NCI-H187 (cell line): ENCODE measurements at places on chromosomes 4 and X.

GRCh38 chr4:143360838-143361625 lies 24.4 kb downstream of the GAB1 start:
- DNase-seq = no peak

DNA sequence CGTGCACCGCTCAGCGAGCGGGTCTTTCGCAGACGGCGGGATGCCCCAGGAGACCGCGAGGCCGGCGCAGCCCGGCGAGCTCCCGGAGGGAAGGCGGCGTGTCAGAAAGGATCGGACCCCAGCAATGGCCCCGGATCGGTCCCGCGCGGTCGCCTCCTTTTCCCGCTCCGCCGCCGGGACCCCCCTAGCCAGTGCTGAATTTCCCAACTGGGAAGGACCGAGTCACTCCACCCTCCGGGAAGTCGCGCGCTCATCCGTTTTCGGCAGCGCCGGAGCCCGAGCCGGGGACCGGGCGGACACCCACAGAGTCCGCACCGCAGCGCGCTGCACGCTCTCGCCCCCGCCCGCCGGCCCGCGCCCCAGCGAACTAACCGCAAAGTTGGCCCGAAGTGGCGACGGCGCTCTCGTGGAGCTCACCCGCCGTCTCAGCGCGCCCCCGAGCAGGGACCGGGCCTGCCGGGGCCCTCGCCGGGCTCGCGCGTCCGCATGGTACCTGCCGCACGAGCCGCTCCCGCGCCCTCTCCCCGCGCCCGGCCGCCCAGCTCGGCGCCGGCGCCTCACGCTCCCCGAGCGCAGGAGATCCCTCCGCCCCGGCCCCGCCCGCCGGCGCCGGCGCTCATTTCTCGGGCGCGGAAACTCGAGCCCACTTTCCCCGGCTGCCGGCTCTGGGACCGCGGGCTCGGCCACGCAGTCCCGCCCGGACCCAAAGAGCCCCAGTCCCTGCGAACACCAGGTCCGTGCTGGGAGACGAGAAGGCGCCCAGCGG lies at the start of gene FAT1:
TSS of gene FAT1 (minus strand) at position 565 of the 766 bp plus-strand sequence. CDS start 14,029 bp downstream, outside the sequence.
- no peak for DNase-seq

DNA sequence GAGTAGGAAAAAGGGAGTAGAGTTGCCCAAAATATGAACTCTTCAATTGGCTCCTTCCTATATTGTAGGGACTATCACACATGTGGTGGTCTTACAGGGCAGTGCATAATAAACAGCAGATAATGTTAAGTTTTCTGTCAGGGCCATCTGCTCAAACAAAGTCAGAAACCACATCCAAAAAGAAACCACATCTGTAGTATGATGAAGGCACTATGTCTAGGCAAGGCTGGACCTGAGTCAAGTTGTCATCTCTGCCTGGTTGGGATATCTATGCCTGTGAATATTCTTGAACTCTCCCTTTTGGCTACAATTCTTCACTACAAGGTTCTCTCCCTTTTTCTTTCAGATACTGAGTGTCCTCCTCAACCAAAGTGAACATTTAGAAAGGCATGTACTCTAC lies 109.4 kb upstream of the C1GALT1C1 start:
- no peak for DNase-seq

DNA sequence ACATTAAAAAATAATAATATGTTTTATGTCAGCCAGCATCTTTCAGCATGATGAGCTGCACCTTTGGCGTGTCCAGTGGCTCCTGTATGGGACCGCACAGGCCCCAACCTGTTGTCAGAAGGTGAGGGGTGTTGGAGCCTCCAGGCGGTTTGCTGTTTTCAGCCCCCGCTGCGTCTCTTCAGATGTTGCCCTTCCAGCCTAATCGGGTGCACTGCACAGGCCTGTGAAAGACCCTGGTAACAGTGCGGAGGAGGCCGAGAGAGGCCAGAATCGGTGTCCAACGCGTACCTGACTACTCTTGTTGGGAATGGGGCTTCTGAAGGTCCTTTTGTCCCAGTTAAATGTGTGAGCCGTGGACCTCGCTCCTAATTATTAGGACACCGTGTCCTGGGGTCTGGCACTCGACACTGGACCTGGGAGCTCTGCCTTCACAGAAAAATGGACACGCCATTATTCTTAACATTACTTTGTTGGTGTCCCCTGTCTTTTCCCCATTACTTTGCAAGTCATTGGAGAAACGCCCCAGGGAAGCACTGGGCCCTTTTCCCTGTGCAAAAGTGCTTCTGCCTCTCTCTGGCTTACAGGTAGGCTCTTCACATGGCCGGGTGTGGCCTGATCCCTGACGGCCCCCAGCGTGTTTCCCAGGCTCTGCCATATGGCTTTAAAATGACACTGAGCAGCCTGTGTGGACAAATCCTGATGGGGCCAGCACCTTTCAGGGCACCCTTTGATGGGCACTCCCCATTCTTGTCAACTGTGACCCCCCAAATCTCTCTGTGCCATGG lies 51.2 kb downstream of the TBC1D14 start:
- no peak for DNase-seq

- DNase-seq = peak; percentile 84
These were observed at the start of gene WDR1 for GRCh38 chr4:10116569-10117358. Gene WDR1 (minus strand): TSS chr4:10116799. CDS start chr4:10116666, 133 bp downstream.
